ENCODE measurements at places on chromosomes 2 and 18.

DNA sequence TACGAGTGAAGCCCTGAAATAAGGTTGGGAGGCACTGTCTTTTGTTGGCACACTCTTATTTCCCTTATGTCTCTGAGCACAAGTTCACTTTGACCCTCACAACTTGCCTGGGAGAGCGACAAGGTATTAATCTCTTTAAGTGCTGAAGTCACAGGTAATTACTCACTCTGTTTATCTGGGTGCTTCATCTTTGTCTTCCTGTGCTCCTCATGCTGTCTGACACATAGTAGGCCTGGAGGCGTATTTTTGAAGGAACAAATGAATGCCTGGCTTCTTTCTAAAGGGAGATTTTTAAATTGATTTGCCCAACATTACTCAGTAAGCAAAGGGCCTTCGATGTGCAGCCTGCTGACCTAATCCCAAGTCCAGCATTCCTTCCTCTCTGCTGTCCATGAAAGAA lies 507.1 kb upstream of the TNP1 start:
- no peak for DNase-seq

- no peak for DNase-seq
These were observed 298.1 kb downstream of the GALR1 start for GRCh38 chr18:77547757-77548156.

GRCh38 chr2:60422826-60423483 lies 130.5 kb downstream of the BCL11A start:
- DNase-seq = no peak

GRCh38 chr2:50065835-50066234 lies 911.5 kb upstream of the FSHR start:
- DNase-seq = no peak

DNA sequence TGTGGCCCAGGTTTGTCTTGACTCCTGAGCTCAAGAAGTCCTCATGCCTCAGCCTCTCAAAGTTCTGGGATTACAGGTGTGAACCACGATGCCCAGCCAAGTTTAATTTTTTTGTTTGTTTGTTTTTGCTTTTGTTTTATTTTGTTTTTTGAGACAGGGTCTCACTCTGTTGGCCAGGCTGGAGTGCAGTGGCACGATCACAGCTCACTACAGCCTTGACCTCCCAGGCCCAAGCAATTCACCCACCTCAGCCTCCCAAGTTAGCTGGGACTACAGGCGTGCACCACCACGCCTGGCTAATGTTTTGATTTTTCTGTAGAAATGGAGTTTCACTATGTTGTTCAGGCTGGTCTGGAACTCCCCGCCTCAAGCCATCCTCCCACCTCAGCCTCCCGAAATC lies 29.4 kb upstream of the RAB1A start:
- DNase-seq = no peak

- no peak for DNase-seq
These were observed 389.2 kb downstream of the CBLN2 start for GRCh38 chr18:72154926-72155325.

DNA sequence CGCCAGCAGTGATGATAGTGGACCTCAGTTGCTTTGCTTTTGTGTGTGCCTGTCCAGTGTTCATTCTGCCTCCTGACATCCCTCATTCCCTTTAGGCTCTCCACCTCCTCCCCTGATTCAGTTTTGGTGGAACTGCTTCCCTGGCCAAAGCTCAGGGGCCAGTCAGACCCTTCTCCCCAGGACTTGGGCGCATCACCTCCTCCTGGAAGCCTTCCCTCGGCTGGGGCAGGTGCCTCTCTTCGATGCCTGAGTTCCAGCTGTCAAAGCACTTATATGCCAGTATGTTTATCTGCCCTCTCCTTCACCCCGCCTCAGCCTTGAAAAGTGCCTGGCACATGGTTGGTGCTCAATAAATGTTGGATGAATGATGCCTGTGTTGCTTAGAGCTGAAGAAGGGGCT lies 11.5 kb downstream of the NMUR1 start:
- DNase-seq = no peak

GRCh38 chr2:111900859-111901258 lies 2.5 kb downstream of the MERTK start:
- no peak for DNase-seq

GRCh38 chr2:52017646-52018235 lies 985.8 kb upstream of the NRXN1 start:
- no peak for DNase-seq

GRCh38 chr2:145653553-145653952 lies 1133.6 kb upstream of the ZEB2 start:
- no peak for DNase-seq

DNA sequence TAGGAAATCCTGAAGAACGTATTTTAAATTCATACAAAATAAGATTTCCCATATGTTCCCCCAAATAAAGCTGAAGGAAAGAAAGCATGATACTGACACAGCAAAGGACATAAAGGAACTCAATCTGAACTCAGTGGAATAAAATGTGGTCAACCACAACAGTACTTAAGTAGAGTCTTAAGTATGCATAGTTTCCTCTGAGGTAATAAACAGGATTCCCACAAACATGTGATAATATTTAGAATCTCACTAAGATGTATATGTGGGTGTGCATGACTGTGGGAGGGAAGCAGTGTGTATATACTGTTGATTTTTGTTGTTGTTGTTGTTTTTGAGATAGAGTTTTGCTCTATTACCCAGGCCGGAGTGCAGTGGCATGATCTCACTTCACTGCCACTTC lies 69.3 kb downstream of the NOL10 start:
- no peak for DNase-seq

DNA sequence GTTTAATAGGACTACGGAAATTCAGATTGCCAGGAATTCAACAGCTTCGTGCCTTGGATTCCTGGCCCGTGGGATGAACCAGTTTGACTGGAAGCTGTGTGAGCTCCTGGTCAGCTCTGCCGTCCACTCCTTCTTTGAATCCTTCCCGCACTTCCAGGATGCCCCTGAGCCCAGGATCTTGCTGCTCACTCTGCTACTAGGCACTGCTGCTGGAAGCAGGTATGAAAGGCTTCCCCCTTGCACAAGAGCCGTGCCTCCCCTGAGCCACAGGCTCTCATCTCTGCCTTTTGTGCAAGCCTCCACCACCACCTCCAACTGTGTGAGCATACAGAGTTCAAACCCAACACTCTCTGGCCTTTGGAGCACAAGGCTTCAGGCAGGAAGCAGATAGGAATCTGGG lies 34.9 kb downstream of the EN1 start:
- no peak for DNase-seq

Data from activated T-cell treated with anti-CD3 and anti-CD28 coated beads, Interleukin-2, amount 50 U/mL, for 24 hours (primary cell).